A549 (cell line): ENCODE measurements at places on chromosomes 3 and 15. TPM values are rescaled to one million over a fixed set of nuclear protein-coding genes. Genes with fewer than 3 reads are reported as not detected.

The SPTBN5 gene
- polyA plus RNA-seq = 0.17 to 0.24 TPM (median 0.22 TPM) in 3 replicates

The SPATA12 gene
- polyA plus RNA-seq = 0.18 to 0.24 TPM (median 0.18 TPM) in 3 replicates

The PROK2 gene
- polyA plus RNA-seq = not detected in 3 replicates

The RMDN3 gene
- 16.9 to 17.9 TPM (median 17.2 TPM) in 3 replicates for polyA plus RNA-seq

The TRANK1 gene
- 0.58 to 1.6 TPM (median 1.3 TPM) in 3 replicates for polyA plus RNA-seq

The ISG20 gene
- 6.1 to 10.5 TPM (median 7.2 TPM) in 3 replicates for polyA plus RNA-seq

The ITIH1 gene
- polyA plus RNA-seq = not detected in 3 replicates

The GRK7 gene
- polyA plus RNA-seq = 0.03 TPM in 1 of 3 replicates, not detected in the others

The AP3B2 gene
- 0.32 to 0.63 TPM (median 0.46 TPM) in 3 replicates for polyA plus RNA-seq

The FOXB1 gene
- polyA plus RNA-seq = not detected in 3 replicates

The RASA2 gene
- 5.0 to 6.8 TPM (median 6.7 TPM) in 3 replicates for polyA plus RNA-seq

The LMAN1L gene
- not detected in 3 replicates for polyA plus RNA-seq

The PPP4R2 gene
- polyA plus RNA-seq = 39.3 to 42.0 TPM (median 39.5 TPM) in 3 replicates

The RBMS3 gene
- polyA plus RNA-seq = 0.66 to 1.4 TPM (median 0.92 TPM) in 3 replicates

The ANKRD63 gene
- 0.08 to 0.25 TPM (median 0.10 TPM) in 3 replicates for polyA plus RNA-seq

The IQCF5 gene
- not detected in 3 replicates for polyA plus RNA-seq

The ELL3 gene
- polyA plus RNA-seq = 1.4 to 1.7 TPM (median 1.5 TPM) in 3 replicates

The C2CD4A gene
- polyA plus RNA-seq = 0.10 to 0.32 TPM (median 0.21 TPM) in 3 replicates

The CCR3 gene
- not detected in 3 replicates for polyA plus RNA-seq

The EPHA6 gene
- 0.05 to 0.22 TPM (median 0.08 TPM) in 3 replicates for polyA plus RNA-seq
